ENCODE measurements at places on chromosomes 4 and X. TPM values are rescaled to one million over a fixed set of nuclear protein-coding genes. Genes with fewer than 3 reads are reported as not detected.
A peak's percentile ranks its signal among the peaks of the same experiment; 100 is the strongest.

- no peak overlapping the region for H3K4me3 ChIP-seq
- H3K4me1 ChIP-seq = no peaks in the 10 kb centered on the region
- no peak overlapping the region for H3K27ac ChIP-seq
Measured at GRCh38 chr4:87445964-87446363, 23.6 kb downstream of the NUDT9 start.

GRCh38 chr4:2663275-2663674, 92.9 kb downstream of the TNIP2 start:
- no peak for DNase-seq
- H3K27me3 ChIP-seq = no peaks in the 10 kb centered on the region
- H3K4me1 ChIP-seq = peaks cover 11% of the 10 kb centered on the region
- peaks cover 23% of the 10 kb centered on the region for H3K36me3 ChIP-seq
- H3K27ac ChIP-seq = no peak overlapping the region

The CXorf38 gene
- 16.2 TPM for total RNA-seq

The CHIC2 gene
- total RNA-seq = 52.8 TPM

The STPG2 gene
- 1.6 TPM for total RNA-seq

DNA sequence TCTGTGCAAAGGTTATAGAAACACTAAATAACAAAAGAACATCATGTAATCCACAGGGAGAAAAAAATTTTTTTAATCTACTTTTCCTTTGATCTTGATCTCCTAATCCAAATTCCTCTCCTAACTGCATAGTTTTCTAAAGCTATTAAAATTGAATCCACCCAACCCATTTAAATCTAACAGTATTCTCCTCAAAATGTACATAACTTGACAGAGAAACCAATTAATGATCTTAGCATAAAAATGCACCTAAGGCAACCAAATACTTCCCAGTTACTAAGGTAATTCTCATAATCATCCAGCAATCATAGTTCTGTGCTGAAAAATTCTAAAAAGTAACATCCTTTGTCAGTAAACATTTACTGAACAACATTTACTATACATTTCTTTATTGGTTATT, 60.7 kb downstream of the PRDM5 start:
- H3K27me3 ChIP-seq = no peaks in the 10 kb centered on the region

The TAF7L gene
- 0.21 TPM for total RNA-seq

GRCh38 chr4:185534511-185534865, 819 bp downstream of the PDLIM3 start:
- H3K4me3 ChIP-seq = peak overlapping the region; percentile 74
- no peaks in the 10 kb centered on the region for H3K36me3 ChIP-seq
- H3K27me3 ChIP-seq = no peaks in the 10 kb centered on the region
- DNase-seq = peak; percentile 53

GRCh38 chrX:16770970-16771482, 15.2 kb upstream of the TXLNG start:
- no peaks in the 10 kb centered on the region for H3K27me3 ChIP-seq
- no peaks in the 10 kb centered on the region for H3K4me1 ChIP-seq
- H3K4me3 ChIP-seq = no peak overlapping the region
- DNase-seq = no peak
- H3K27ac ChIP-seq = no peak overlapping the region

DNA sequence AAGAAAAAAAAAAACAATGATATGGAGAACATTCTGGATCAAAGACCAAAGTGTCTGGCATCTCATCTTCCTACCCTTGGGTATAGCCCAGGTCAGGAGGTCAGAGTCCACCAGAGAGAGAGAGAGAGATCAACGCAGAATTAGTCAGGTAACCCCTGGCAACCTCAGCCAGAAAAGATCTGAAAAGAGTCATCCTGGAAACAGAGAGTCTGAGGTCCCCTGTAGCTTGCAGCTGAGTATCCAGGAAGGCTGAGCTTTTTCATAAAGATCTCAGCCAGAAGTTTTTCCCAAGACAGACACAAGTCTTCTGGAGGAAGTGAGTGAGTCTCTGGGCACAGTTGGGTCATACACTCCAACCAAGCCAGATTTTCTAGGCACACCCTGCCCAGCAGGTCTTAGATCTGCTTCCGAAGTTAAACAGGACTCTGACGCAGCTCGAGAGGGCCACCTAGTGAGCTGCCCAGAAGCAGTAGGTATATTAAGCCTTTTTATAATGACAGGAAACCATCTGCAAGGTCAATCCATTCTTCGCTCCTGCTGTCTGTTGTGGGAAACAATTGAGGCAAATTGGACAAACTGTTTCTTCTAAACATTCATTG, 35.7 kb downstream of the ACE2 start:
- H3K27me3 ChIP-seq = no peaks in the 10 kb centered on the region
- DNase-seq = peak; percentile 77

- H3K36me3 ChIP-seq = no peaks in the 10 kb centered on the region
- H3K27ac ChIP-seq = no peak overlapping the region
- no peaks in the 10 kb centered on the region for H3K4me1 ChIP-seq
- DNase-seq = no peak
- no peak overlapping the region for H3K4me3 ChIP-seq
- no peaks in the 10 kb centered on the region for H3K27me3 ChIP-seq
Measured at GRCh38 chr4:44118971-44119680, 329.5 kb downstream of the KCTD8 start.

DNA sequence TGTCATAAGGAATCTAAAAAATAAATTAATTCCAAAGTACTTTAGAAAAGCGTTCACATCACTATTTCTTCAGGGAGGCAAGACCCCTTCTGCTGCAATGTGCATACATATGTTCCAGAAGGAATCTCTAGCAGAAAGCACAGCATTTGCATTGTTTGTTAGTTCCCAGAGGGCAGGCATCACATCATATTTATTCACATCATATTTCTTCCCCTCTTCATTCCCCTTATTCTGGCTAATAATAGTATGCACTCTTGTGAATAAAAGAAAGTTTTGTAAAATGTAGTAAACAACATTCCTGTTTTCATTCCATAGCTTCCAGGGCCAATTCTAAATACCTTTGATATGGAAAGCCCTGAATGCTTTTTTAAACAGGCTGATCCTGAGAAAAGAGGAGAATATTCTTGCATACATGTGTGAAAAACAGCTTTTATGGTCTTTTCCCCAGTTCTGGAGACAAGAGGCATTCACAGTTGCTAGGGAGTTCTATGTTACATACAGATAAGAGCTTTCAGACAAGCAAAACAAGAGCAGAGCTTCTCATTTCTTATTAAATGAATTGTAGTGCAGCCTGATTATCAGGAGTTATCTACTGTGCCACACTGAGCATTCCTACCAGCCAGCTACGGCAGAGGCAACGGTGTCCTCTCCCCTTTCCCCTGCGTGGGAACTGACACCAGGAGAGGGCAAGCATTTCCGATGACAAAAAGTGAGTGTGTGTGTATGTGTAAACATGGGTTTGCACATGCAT, 15.2 kb downstream of the GATB start:
- no peak for DNase-seq
- no peak overlapping the region for H3K27ac ChIP-seq
- no peak overlapping the region for H3K4me3 ChIP-seq
- H3K36me3 ChIP-seq = peaks cover 4% of the 10 kb centered on the region
- no peaks in the 10 kb centered on the region for H3K27me3 ChIP-seq

DNA sequence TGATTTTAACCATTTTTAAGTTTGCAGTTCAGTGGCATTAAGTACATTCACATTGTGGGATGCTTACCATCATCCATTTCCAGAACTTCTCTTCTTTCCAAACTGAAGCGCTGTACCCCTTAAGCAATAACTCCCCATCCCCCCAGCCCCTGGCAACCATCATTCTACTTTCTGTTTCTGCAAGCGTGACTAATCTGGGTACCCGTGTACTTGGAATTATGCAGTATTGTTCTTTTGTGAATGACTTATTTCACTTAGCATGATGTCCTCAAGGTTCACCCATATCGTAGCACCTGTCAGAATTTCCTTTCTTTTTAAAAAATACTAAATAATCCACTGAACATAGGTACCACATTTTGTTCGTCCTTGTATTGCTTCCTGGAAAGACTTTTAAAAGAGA, 32.9 kb downstream of the USP9X start:
- DNase-seq = no peak
- H3K27me3 ChIP-seq = peaks cover 18% of the 10 kb centered on the region
- H3K4me3 ChIP-seq = no peak overlapping the region
- no peaks in the 10 kb centered on the region for H3K36me3 ChIP-seq
- H3K27ac ChIP-seq = no peak overlapping the region

GRCh38 chr4:113004655-113005054, 44.8 kb upstream of the ANK2 start:
- no peaks in the 10 kb centered on the region for H3K36me3 ChIP-seq
- H3K4me3 ChIP-seq = no peak overlapping the region
- H3K27ac ChIP-seq = no peak overlapping the region
- no peaks in the 10 kb centered on the region for H3K27me3 ChIP-seq

GRCh38 chr4:110367156-110367555, 108.8 kb upstream of the ENPEP start:
- H3K36me3 ChIP-seq = no peaks in the 10 kb centered on the region
- no peak overlapping the region for H3K27ac ChIP-seq
- H3K4me1 ChIP-seq = no peaks in the 10 kb centered on the region
- no peak overlapping the region for H3K4me3 ChIP-seq
- no peaks in the 10 kb centered on the region for H3K27me3 ChIP-seq

DNA sequence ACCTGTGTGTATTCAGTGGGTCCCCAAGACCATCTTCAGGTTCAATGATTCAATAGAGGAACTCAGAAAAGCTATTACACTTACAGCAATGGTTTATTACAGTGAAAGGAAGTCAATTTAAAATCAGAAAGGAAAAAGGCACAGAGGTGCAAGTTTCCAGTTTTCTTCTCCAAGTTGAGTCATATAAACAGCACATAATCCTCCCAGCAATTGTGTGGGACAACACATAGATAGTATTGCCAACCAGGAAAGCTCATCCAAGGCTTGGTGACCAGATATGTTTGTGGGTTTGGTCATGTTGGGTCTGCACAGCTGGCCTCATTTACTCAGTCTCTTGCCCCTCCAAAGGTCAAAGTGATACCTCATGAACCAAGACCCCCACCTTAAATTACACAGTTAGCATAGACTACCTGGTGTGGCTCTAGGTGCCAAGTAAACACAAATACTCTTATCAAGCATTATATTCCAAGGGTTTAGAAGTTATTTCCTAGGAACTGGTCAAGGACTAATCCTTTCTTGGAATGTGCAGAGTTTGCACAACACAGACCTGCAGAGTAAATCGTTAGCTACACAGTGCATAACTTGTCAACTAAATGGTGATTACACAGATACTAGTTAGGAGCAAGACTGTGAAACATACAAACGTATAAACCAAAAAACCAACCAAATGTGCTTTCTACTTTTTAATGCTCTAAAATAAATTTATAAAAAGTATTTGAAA, 777.3 kb downstream of the PCDH18 start:
- no peak for DNase-seq
- no peak overlapping the region for H3K4me3 ChIP-seq
- no peaks in the 10 kb centered on the region for H3K4me1 ChIP-seq
- H3K27me3 ChIP-seq = no peaks in the 10 kb centered on the region
- H3K36me3 ChIP-seq = no peaks in the 10 kb centered on the region
- no peak overlapping the region for H3K27ac ChIP-seq

The SSX4 gene
- total RNA-seq = not detected

- peaks cover 22% of the 10 kb centered on the region for H3K36me3 ChIP-seq
- no peak overlapping the region for H3K4me3 ChIP-seq
- H3K27me3 ChIP-seq = peaks cover 5% of the 10 kb centered on the region
- H3K27ac ChIP-seq = no peak overlapping the region
- DNase-seq = no peak
Measured at GRCh38 chrX:136667446-136668168, 19.6 kb downstream of the CD40LG start.

- H3K36me3 ChIP-seq = no peaks in the 10 kb centered on the region
- DNase-seq = no peak
- H3K4me3 ChIP-seq = no peak overlapping the region
- peaks cover 4% of the 10 kb centered on the region for H3K27me3 ChIP-seq
- H3K27ac ChIP-seq = no peak overlapping the region
Measured at GRCh38 chrX:37420185-37420584, 71.0 kb downstream of the PRRG1 start.

The TEC gene
- total RNA-seq = 19.8 TPM

The UBA1 gene
- total RNA-seq = 135 TPM

The BMPR1B gene
- total RNA-seq = 7.3 TPM

DNA sequence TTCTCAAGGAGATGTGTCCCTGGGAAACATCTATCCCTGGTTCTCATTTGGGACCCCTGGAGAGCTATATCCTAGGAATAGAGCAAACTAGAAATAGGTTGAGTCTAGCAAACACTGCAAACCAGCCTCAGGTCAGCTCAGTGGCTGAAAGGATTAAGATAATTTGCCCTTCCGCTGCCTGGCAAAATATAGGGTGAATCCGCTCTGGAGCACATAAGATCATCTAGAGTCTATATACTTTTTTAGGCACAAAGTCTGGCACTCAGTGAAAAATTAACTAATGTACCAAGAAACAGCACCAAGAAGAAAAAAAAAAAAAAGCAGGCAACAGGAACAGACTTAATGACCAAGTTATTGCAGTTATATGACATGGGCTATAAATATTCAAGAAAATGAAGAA, 7.3 kb upstream of the GUCY2F start:
- no peak for DNase-seq
- no peaks in the 10 kb centered on the region for H3K4me1 ChIP-seq
- no peak overlapping the region for H3K27ac ChIP-seq
- H3K27me3 ChIP-seq = peaks cover 3% of the 10 kb centered on the region

The PRR32 gene
- not detected for total RNA-seq

DNA sequence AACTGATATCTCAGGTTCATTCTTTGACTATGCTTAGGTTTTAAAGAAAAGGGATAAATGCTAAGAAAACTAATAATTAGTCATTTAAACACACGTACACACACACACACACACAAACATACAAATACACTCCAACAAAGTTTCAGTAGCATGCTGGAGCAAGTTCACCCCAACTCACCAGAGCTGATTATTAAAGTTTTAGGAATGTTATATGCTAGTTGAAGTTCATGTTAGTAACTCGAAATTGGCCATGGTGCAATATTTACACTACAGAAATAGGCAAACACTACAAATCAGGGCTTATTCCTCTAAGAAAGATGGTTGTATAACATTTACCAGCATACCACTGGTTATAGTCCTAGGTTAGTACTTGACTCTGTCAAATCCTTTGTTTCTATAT, 384.0 kb upstream of the DIPK2B start:
- no peaks in the 10 kb centered on the region for H3K4me1 ChIP-seq
- H3K36me3 ChIP-seq = no peaks in the 10 kb centered on the region
- no peak overlapping the region for H3K4me3 ChIP-seq
- no peaks in the 10 kb centered on the region for H3K27me3 ChIP-seq

DNA sequence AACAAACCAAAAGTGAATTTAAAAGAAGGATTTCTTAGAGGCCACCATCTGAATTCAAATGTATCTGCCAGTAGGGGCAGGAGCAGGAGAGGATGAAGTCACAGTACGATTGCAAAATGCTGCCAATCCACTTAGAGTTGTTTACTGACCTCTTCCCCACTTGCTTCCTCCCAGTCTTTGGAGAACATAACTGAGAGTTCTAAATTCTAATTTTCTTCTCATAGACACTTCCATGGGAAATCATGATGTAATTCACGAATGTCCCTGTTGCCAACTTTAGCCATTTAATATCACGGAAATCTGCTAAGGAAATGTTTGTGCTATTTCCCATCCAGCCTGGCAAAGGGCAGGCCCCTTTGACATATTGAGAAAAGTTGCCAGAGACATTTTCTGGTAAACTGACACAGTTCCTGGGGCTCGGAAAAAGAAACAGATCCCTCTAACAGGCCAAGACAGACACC, 33.6 kb upstream of the NOCT start:
- H3K4me1 ChIP-seq = peaks cover 3% of the 10 kb centered on the region
- H3K36me3 ChIP-seq = no peaks in the 10 kb centered on the region
- H3K4me3 ChIP-seq = no peak overlapping the region
- peak; percentile 93 for DNase-seq
- H3K27me3 ChIP-seq = no peaks in the 10 kb centered on the region

Measured in lung (tissue), 17 donors.